ENCODE measurements at places on chromosomes 3 and 15. TPM values are rescaled to one million over a fixed set of nuclear protein-coding genes. Genes with fewer than 3 reads are reported as not detected.

DNA sequence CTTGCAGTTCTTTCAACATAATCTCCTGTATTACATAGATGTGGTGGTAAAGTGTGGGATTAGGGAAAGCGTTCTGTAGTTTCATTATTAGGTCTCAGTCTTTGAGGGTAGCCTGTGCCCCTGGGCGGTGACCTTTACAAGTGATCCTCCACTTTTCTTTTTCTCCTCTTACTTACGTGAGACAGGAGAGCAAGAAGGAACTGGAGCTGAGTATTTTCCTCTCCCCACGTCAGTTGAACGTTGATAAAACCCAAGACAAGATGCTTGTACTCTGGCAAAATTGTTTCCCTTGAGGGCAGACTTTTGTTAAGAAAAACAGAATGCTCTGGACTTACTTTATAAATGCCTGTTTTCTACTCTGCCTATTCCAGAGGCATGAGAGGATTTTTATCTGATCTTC, 378.7 kb downstream of the ZNF385D start:
- DNase-seq: no peak

DNA sequence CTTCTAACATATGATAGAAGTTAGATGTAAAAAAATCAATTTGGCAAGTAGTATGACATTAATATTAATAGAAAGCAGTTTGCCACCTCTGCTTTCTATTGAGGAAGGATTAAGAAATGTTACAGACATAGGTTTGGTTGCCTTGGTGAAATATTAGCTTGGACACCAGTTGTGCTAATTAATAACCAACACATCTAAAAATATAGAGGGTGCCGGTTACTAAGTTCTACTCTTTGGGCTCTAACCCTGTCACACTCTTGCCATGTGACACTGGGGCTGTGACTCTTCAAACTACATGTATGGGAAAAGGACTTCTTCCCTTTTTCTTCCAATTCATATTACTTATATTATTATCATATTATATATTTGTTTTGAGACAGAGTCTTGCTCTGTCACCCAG, 64.4 kb downstream of the TRIM71 start:
- DNase-seq: no peak

DNA sequence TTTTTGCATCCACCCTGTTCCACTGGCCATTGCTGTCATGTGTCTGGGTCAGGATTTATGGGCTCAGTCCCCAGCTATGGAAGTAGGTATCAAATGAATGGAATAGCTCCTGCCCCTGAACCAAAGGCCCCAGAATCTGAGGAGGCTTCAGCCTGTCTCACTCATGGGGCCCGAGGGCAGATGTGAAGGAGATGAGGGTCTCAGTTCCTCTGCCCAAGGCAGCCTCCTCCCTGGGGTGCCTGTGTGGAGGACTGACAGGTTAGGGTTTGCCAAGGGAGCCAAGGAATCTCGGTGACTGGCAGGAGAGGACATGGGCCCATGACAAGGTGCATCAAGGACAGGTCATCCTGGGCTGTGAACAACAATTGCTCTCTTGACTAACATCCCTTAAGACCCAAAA, 70.4 kb downstream of the CPN2 start:
- DNase-seq: no peak

Gene ABI3BP
- total RNA-seq: 16.8 TPM

Gene C3orf80
- total RNA-seq: 1.3 TPM

Measured in GM23248 (cell line).